ENCODE measurements at places on chromosomes 4 and X. TPM values are rescaled to one million over a fixed set of nuclear protein-coding genes. Genes with fewer than 3 reads are reported as not detected.

GRCh38 chr4:72567821-72568675, 973 bp downstream of the ADAMTS3 start:
- DNase-seq = peak; percentile 72

Gene MFAP3L
- 14.2 TPM for total RNA-seq

Gene SSX2
- total RNA-seq = not detected

DNA sequence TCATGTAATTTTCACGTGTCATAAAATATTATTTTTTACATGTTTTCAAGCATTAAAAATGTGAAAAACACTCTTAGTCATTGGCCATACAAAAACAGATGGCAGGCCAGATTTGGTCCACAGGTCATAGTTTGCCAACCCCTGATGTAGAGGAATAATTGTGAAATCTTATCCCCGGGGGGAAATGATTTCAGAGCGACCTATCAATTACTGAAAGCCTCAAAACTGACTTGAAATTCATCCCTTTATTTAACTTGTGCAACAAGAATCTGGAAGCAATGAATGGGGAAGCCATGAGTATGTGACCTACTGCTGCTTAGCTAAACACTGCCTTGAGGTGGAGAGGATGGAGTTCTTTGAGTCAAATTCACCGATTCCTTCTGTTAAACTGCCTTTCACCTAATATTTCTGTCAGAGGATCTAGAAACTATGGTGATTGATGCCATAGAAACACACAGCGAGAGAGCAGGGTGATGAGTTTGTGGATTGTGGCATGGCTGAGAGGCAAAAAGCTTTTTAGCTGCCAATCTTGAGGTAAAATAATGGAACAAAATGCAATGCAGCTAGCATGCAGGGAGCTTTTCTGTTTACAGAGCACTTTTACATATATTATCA, 30.3 kb upstream of the BRS3 start:
- no peak for DNase-seq

GRCh38 chr4:187362937-187363857, 632.4 kb upstream of the ZFP42 start:
- DNase-seq = peak; percentile 21

DNA sequence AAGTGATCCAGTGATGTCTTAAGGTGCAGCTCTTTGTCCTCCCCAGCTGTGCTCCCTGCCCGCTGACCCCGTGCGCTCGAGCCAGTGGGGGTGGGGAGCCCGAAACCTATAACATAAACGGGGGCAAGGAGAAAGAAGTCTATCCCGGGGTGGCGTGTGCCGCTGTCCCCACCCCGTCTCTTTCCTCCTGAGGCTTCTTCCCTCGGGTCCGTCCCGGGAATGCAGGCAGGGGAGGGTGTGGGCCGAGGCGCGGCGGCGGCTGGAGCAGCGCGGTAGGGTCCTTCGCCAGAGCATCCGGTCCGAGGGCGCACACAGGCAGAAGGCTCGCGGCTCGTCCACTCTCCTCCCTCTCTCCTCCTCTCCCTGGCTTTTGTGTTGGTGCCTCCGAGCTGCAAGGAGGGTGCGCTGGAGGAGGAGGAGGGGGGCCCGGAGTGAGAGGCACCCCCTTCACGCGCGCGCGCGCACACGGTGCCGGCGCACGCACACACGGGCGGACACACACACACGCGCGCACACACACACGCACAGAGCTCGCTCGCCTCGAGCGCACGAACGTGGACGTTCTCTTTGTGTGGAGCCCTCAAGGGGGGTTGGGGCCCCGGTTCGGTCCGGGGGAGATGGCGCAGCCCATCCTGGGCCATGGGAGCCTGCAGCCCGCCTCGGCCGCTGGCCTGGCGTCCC, at the start of gene RAB33A:
RAB33A (plus strand) TSS at position 517 of the 681 bp plus-strand sequence; CDS start at position 618, 101 bp downstream.
- no peak for DNase-seq

Gene PAGE1
- not detected for total RNA-seq

- no peak for DNase-seq
Observed at GRCh38 chr4:134501973-134502643, 300.5 kb upstream of the PABPC4L start.

- no peak for DNase-seq
Observed at GRCh38 chrX:12269484-12269883, 131.2 kb downstream of the FRMPD4 start.

Gene CSN1S1
- not detected for total RNA-seq

- DNase-seq = no peak
Observed at GRCh38 chr4:157226601-157227000, 6.1 kb downstream of the GRIA2 start.

Gene YY2
- 1.8 TPM for total RNA-seq

DNA sequence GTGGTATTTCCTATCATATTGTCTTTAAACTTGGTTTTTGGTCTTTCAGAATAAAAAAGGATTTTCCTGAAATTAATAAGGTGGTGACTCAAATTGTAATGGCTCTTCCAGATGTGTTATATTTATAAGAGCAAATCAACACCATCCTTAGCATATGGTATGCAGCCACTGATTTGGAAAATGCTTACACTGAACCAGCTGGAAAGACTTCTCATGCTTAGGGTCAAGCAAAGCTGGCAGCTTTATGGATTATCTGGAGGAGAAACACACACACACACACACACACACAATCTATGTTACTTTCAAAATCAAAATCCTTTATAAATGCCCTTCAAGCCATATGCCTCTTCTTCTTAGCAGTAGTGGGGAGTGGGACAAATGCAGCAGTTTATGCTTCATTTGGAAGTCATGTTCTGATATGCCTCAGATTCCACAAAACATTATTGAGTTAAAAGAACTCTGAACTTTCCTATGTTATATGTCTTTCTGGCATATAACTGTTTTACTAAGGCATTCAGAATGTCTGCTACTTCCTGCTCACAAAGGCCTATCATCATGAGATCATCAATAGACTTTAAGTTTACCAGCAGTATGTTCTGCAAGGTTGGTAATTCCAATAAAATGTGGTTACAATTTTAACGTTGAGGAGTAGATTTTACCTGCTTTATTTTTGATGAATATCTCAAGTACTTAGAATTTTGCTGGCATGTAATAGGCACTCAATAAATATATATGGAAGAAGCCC, 72.9 kb upstream of the PRDM5 start:
- no peak for DNase-seq

Gene RGN
- total RNA-seq = 4.4 TPM

GRCh38 chr4:94338681-94339351, 3.8 kb downstream of the HPGDS start:
- DNase-seq = no peak

Gene SPANXA1
- total RNA-seq = 0.41 TPM

DNA sequence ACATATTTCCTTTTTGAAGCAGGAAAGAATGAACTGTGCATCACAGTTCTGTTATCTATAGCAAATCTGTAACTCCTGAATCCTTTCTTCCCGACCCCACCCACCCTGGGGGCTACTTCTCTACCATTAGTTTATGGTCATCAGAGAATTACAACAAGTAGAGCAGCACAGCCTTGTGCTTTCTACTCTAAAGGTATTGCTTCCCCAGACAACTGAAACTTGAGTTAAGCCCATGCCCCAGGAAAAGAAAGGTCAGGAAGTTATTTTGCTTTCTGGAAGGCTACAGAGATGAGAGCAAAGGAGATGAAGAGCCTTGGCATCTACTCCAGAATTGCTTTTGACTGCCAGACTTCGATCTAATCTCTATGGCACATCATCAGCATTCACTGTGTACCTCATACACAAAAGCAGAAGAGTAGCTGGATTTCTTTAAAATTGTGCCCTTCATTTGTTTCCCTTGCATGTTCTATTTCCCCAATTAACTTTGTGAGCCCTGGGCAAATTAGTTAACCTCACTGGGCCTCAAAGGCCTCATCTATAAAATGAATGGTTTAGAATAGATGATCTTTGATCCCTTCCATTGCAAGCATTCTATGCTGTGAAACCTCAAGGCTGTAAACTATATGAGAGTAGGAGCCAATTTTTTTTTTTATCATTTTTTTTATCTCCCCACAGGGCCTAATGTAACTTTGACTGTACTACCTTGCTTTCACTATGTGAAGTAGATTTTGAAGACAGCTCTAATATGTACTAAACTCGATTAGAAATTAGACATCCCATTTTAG, 595.6 kb downstream of the RPA4 start:
- DNase-seq = no peak

DNA sequence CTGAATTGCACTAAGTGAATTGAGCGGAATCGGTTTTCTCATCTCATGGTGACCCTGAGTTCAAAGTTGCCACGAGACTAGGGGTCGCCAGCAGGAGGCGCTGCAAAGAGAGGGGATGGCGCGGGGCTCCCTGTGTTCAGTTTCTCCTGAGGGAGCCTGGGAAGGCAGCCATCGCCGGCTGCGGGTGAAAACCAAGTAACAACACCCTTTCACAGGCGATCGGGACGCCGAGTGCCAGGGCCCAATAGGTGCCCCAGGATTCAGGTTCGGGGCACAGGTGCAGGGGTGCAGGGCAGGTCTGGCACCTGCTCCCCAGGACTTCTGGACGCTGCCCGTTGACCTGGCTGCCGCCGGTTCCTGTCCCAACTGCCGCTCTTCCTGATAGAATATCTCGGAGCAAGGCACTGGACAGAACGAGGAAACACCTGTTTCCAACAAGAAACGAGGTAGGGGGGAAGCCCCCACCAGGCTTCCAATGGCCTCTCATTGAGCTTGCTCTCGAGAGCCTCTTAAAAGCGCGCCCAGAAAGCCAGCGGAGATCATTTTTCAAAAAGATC, 1.1 kb upstream of the FGF16 start:
- no peak for DNase-seq

DNA sequence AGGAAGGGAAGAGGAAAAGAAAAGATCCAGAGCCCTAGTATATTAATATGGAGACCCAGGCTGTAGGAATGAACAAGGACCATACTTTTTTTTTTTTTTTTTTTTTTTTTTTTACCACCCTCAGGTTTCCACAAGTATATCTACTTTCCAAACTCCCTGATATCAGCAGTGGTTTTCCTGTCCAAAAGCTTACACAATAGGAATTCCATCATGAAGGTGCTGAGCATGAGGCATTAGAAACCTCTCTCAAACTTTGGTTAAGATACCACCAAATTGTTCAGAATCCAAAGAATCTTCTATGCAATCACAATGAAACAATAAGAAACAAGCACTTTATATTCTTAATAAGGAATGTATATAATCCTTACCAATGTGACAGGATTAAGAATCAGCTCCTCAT, 26.5 kb downstream of the RPS6KA3 start:
- no peak for DNase-seq

GRCh38 chrX:1488141-1488540, 35.4 kb upstream of the ASMTL start:
- no peak for DNase-seq

- DNase-seq = no peak
Observed at GRCh38 chr4:125719987-125720386, 405.2 kb downstream of the FAT4 start.

DNA sequence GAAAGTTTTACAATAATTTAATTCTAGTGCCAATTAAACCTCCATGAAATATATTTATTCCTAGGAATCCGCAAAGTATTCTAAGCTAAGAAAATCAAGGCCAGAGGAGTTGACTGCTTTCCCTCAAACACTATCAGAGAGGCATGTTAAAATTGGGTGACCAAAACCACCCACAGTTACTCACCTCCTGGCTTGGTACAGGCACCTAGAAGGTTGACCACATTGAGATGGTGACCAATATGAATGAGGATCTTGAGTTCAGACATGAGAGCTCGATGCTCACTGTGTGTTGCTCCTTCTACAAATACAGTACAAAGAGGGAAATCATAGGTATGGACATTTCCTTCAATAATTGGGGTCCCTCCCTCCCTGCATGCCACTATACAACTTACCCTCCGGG, 29.4 kb downstream of the KDR start:
- DNase-seq = no peak

Gene MGAT4D
- not detected for total RNA-seq

Gene PCDH10
- total RNA-seq = 2.0 TPM

- no peak for DNase-seq
Observed at GRCh38 chr4:140395668-140396067, 22.2 kb downstream of the SCOC start.

Gene TRMT10A
- 14.8 TPM for total RNA-seq

Gene CPLX1
- total RNA-seq = not detected
